ENCODE measurements at places on chromosomes 2 and 18.

DNA sequence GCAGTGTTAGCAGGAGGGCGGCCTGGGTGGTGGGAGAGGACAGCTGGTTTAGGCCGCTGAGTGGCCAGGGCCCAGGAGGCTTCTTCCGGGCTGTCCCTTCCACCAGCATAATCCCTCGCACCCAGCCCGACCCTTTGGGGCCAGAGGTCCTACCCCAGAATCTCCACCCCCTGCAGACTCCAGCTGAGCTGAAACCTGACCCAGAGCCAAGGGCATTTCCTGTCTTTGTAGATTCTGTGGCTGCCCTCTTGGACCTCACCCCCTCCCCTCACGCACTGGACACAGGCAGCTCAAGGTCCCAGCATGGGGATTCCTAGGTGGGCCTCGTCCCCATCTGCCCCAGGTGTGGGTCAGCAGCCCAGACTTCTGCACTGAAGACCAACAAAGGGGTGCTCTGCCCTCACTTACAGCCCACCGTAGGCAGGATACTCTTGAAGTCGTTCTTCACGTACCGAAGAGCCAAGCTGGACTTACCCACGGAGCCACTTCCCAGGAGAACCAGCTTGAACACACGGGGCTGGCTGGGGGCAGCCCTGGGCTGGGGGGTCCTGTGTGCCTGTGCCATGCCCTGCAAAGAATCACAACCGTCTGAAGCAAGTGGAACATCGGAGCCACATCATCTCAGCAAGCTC is 4.8 kb downstream of the RAB17 start:
- DNase-seq = no peak

DNA sequence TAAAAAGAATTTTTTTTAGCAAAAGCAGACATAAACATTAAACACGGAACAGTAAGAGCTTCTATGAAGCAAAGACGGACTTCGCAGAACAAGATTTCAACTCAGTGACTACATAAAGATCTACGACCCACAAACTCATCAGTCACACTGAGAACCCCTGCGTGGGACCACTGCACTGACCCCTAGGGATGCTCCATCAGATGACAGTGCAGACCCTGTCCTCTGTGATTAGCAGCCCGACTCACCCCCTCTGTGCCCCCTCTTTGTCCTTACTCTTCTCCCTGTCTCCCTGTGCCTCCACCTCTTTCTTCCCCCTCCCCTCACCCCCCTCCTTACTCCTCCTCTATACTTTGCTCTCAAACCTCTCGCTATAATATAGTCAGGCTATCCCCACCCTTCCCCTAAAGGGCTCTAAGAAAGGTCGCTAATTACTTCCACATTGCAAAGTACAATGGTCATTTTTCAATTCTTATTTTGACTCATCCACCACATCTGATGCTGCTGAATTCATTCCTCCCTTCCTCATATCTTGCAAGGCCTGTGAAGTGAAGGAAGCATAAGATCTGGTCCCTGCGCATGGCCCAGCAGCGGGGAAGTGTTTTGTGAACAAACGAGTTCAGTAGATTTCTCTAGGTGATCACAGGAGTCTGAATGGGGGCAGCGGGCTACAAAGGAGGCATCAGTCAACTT is 89.3 kb downstream of the CABYR start:
- peak; percentile 85 for DNase-seq

DNA sequence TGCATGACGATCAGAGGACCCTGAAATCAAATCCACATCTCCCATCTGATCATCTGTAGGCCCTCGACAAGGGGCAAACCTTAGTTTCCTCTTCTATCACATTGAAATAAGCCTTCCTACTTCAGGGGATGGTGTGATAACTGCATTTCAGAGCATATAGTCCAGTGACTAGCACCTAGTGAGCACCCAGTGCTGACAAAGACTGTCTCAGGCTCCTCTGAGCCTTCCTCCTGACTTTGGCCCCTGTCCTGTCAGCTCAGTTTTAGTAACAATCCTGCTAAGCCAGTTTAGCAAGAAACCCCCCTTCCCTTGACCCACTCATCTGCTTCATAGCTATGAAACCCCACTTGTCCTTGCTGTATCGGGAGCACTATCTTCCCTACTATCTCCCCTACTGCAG is 304.0 kb downstream of the ALK start:
- no peak for DNase-seq

- DNase-seq = peak; percentile 20
These were observed 20.9 kb downstream of the GREB1L start for GRCh38 chr18:21262979-21263378.

DNA sequence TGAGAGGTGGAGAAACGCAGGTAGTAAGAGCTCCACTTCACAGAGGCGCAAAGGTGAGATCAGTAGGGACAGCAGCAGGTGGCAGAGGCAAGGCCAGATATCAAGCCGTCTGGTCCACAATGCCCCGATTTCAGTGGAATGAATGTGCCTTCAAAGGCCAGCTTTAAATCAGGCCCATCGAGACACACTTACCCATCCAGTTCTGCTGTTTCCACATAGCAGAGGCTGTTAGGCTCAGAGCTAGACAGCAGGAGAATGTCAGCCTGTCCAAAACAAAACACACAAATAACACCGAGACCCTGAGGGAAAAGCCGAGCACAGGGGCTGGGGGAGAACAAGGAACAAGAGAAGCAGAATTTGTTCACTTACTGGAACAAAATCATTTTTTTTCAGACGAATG is 75.8 kb upstream of the NARS1 start:
- no peak for DNase-seq

- DNase-seq = peak; percentile 58
These were observed 18.9 kb upstream of the THOC1 start for GRCh38 chr18:286515-287310.

- no peak for DNase-seq
These were observed 24.8 kb upstream of the TFCP2L1 start for GRCh38 chr2:121309801-121310200.

- DNase-seq = no peak
These were observed 66.2 kb upstream of the MCFD2 start for GRCh38 chr2:46981662-46982350.

DNA sequence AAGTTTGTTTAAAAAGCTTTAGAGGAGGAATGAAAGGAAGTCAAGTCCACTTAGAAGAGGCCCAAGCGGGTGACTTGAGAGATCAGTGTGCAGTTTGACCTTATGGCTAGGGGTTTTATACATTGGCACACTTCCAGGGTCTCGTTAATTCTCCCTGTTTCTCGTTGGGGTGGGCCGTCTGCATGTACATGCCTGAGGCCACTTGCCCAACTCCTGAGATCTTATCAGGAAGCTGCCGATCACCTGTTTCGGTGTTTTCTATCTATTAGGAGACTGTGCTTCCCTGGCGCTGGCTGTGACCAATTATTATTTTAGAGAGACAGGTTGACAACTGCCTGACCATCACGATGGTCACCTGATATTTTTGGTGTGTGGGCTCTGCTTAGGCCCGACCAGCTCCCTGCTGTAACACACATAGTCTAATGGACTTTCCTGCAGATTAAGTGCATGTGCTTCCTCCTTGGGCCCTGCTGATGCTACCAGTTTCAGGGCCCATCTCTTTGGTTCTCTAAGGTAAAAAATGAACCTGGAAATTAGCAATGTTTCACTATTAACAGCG is 31.0 kb upstream of the MSH6 start:
- no peak for DNase-seq

- no peak for DNase-seq
These were observed 54.9 kb downstream of the IL1RL2 start for GRCh38 chr2:102241616-102242305.

- DNase-seq = no peak
These were observed 509.6 kb upstream of the RAB6C start for GRCh38 chr2:129469871-129470270.

DNA sequence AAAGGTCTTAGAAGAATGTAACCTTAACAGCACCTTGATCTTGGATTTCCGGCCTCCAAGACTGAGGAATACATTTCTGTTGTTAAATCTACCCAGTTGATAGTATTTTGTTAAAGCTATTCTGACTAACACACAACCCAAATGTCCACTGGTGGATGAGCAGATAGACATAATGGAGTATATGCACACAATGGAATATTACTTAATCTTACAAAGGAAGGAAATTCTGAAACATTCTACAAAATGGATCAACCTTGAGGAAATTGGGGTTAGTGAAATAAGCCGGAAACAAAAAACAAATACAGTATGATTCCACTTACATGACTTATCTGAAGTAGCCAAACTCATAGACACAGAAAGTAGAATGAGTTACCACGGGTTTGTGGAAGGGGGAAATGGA is 168.7 kb downstream of the ZNF804A start:
- DNase-seq = no peak
